ENCODE measurements at places on chromosomes 4 and X.

GRCh38 chrX:150899191-150899757 lies 806 bp upstream of the CD99L2 start:
- H3K27me3 ChIP-seq: peaks cover 16% of the 10 kb centered on the region
- no peaks in the 10 kb centered on the region for H3K36me3 ChIP-seq
- DNase-seq: peak; percentile 8
- H3K4me3 ChIP-seq: peak overlapping the region; percentile 90
- H3K27ac ChIP-seq: peak overlapping the region; percentile 55

- H3K27ac ChIP-seq: no peak overlapping the region
- no peaks in the 10 kb centered on the region for H3K27me3 ChIP-seq
- H3K4me3 ChIP-seq: no peak overlapping the region
- DNase-seq: no peak
Observed at GRCh38 chrX:113389846-113390245, 549.2 kb upstream of the AMOT start.

GRCh38 chr4:126630230-126630629 lies 1002.5 kb upstream of the INTU start:
- DNase-seq: no peak
- no peaks in the 10 kb centered on the region for H3K4me1 ChIP-seq
- H3K27me3 ChIP-seq: no peaks in the 10 kb centered on the region
- H3K27ac ChIP-seq: no peak overlapping the region
- no peak overlapping the region for H3K4me3 ChIP-seq

GRCh38 chr4:104210420-104210819 lies 284.3 kb downstream of the CXXC4 start:
- no peaks in the 10 kb centered on the region for H3K36me3 ChIP-seq
- no peak overlapping the region for H3K27ac ChIP-seq
- no peaks in the 10 kb centered on the region for H3K27me3 ChIP-seq
- DNase-seq: no peak

DNA sequence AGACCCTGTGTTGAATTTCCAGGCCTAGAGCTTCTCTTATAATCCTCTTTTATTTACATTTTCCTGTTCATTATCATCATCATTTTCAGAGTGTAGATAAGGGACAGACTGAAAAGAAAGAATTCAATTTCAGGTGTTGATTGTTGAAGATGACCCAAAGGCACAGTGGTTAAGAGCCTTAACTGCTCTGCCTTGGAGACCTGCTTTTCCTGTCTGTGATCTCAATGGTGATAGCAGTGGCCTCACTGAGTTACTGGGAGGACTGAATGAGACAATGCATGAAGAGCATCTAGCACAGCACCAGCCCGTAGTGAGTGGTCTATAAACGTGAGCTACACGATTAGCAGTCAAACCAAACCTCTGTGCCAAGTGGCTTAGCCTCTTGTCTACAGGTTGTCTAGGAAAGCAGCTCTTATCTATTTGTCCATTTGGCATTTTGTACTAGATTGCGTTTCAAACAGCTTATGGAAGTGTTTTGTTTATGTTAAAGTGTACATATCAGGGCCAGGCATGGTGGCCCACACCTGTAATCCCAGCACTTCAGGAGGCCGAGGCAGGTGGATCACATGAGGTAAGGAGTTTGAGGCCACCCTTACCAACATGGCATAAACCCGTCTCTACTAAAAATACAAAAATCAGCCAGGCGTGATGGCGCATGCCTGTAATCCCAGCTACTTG lies 41.5 kb downstream of the SETD7 start:
- no peak for DNase-seq
- H3K27me3 ChIP-seq: no peaks in the 10 kb centered on the region
- no peaks in the 10 kb centered on the region for H3K4me1 ChIP-seq
- H3K36me3 ChIP-seq: peaks cover 38% of the 10 kb centered on the region
- no peak overlapping the region for H3K27ac ChIP-seq
- no peak overlapping the region for H3K4me3 ChIP-seq

- H3K4me3 ChIP-seq: no peak overlapping the region
- no peaks in the 10 kb centered on the region for H3K36me3 ChIP-seq
- no peaks in the 10 kb centered on the region for H3K27me3 ChIP-seq
- DNase-seq: no peak
- no peaks in the 10 kb centered on the region for H3K4me1 ChIP-seq
- no peak overlapping the region for H3K27ac ChIP-seq
Observed at GRCh38 chr4:35229021-35229420, 1015.3 kb downstream of the ARAP2 start.

- no peak overlapping the region for H3K4me3 ChIP-seq
- DNase-seq: no peak
- no peak overlapping the region for H3K27ac ChIP-seq
- no peaks in the 10 kb centered on the region for H3K4me1 ChIP-seq
- no peaks in the 10 kb centered on the region for H3K36me3 ChIP-seq
- H3K27me3 ChIP-seq: peaks cover 2% of the 10 kb centered on the region
Observed at GRCh38 chr4:15188605-15189539, 186.6 kb downstream of the CPEB2 start.

DNA sequence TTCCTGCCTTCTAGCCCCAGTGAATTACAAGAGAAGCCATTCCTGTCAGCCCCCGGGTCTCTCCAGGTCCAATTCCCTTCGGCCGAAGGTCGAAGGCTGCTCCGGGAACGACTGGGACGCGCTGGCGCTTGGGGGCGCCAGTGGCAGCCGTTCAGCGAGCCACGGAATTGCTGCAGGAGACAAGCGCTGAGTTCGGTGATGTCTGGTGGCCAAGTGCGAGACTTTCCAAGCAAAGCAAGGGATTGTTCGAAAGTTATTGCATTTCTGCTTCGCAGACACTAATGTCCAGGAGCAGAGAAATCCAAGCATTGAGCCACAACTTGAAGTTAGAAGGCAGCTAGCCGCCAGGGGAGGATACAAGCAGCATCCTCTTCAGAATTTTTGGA lies 1.1 kb upstream of the DKK2 start:
- no peak overlapping the region for H3K27ac ChIP-seq
- peaks cover 60% of the 10 kb centered on the region for H3K27me3 ChIP-seq
- DNase-seq: no peak
- H3K36me3 ChIP-seq: no peaks in the 10 kb centered on the region
